SK-N-MC (cell line): ENCODE measurements at places on chromosomes 1 and 21.

GRCh38 chr1:211324992-211325775, 1.4 kb upstream of the TRAF5 start:
- no peak for DNase-seq

DNA sequence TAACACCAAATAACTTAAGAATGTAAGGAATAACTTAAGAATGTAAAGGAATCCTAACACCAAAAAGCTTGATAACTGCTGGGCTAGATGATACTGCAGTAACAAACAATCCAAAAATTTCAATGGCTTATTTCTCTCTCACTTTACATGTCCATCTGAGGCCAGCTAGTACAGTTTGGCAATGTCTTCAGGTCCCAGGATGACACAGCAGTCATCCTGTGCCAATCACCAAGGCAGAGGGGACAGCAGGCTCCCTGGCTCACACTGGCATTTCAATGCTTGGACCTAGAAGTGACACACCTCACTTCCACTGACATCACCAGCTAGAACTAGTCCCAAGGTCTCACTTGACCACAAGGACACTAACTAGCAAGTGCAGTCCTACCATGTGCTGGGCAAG, 15.3 kb downstream of the DNAJC11 start:
- DNase-seq = no peak

- DNase-seq = peak; percentile 79
These were observed 524.0 kb downstream of the LRRIQ3 start for GRCh38 chr1:73673971-73674370.

DNA sequence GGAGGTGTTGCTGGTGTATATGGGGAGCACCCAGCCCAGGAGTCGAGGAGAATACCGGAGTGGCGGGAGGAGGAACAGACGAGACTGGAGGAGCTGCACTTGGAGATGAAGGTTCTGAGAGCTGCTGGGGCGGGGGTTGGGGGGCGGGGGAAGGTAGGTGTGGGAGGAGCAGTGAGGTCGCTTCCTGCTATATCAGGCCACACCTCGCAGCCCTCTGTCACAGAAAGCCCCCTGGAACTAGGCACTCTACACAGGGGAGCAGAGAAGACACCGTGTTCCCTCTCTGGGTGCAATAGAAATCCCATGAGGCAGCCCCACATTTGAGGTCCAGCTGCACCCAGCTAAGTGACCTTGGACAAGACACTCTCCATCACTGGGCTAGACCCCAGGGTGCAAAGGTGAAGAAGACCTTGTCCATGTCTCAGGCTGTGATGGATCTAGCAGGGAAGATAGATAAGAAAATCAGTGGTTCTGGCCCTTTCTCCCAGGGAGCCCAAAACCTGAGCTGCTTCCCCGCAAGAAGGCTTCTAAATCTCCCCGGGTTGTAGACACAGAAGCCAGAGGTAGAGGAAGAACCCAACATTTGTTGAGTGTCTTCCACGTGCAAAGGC, 155.8 kb upstream of the EDN2 start:
- no peak for DNase-seq

DNA sequence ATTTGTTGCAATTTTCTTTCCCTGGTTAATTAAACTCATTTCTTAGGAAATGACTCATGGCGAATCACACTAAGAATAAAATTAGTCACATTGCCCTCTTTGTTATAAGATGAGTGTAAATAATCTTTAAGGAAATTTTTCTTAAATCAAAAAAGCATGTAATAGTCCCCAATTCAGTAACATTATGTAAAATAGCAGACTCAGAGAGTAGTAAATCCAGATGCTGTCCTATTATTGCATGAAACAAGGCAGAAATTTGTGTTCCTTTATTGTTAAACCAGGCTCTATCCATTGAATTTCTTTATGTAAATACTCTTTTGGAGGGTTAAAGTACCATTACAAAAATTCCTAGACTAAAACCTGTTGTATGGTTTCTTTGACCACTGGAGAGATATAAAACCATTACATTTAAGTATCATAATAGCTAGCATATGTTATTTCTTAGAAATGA, 154.5 kb upstream of the C1orf87 start:
- DNase-seq = no peak

- DNase-seq = no peak
These were observed 3.8 kb downstream of the LMX1A start for GRCh38 chr1:165352442-165353293.
